ENCODE measurements at places on chromosomes 5 and 9. TPM values are rescaled to one million over a fixed set of nuclear protein-coding genes. Genes with fewer than 3 reads are reported as not detected.
A peak's percentile ranks its signal among the peaks of the same experiment; 100 is the strongest.

ROPN1L gene
- total RNA-seq = 3.1 TPM

CARD9 gene
- 1.5 TPM for total RNA-seq

IL9 gene
- not detected for total RNA-seq

STKLD1 gene
- total RNA-seq = 0.35 TPM

MED27 gene
- total RNA-seq = 13.7 TPM

PDE6A gene
- total RNA-seq = 0.10 TPM

DNA sequence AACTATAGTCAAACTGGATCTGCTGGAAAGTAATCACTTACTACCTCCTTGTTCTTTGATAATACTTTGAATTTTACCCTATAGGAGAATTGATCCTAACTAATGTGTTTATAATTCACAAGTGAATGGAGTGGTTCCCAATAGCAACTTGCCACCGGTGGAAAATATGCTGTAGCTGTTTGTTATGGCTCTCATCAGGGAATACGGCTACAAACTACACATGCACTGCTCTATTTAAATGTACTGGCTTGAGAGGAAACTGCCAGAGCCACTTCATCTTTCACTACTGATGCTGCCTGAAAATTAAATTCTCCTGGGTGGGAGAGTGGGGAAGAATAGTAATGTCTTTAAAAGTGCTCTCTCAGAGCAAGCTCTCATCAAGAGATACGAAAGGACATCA is 448.5 kb upstream of the GRAMD2B start:
- DNase-seq = no peak

- no peak for DNase-seq
Measured at GRCh38 chr5:118506217-118506852, 482.0 kb downstream of the DTWD2 start.

- DNase-seq = no peak
Measured at GRCh38 chr5:180142824-180143610, 66.0 kb downstream of the RASGEF1C start.

- no peak for DNase-seq
Measured at GRCh38 chr5:2282893-2283292, 400.2 kb upstream of the IRX4 start.

- peak; percentile 66 for DNase-seq
Measured at GRCh38 chr9:129336601-129337331, 158.7 kb upstream of the IER5L start.

DNA sequence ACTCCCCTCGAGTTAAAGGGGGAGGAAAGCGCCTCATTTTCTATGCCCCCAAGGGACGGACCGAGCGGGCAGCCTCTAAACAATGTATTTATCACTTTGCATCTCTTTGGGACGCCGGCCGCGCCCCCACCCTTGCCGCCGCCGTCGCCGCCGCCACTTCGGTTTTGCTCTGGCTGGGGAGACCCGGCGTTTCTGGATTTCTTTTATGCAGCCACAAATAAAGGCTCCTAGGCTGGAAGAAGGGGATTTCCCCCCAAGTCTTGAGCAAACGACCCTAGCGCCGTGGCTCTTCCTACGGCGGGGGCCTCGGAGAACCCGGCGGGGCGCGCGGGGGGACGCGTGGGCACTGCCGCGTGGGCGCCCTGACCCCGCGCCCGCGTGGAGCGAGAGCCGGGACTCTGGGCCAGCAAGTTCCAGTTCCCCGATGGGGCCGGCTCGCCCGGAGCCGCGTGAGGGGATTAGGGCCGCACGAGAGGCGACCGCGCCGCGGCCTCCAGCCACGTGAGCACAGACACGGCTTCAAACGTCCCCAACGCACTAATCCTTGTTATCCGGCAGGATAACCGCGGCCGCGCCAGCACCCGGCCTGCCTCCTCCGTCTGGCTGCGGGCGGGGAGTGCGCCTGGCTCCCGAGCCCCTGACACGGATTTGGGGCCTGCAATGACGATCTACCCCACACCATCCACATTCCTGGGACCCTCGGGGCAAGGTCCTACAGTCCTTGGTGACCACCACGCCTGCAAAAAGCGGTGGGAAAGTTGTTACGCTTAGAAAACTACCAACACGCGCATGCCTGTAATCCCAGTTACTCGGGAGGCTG is 7.9 kb upstream of the NEUROG1 start:
- no peak for DNase-seq

- DNase-seq = no peak
Measured at GRCh38 chr5:1503241-1504068, 20.3 kb downstream of the LPCAT1 start.

GRCh38 chr5:83988293-83988685 is 267.6 kb upstream of the HAPLN1 start:
- DNase-seq = no peak

DNA sequence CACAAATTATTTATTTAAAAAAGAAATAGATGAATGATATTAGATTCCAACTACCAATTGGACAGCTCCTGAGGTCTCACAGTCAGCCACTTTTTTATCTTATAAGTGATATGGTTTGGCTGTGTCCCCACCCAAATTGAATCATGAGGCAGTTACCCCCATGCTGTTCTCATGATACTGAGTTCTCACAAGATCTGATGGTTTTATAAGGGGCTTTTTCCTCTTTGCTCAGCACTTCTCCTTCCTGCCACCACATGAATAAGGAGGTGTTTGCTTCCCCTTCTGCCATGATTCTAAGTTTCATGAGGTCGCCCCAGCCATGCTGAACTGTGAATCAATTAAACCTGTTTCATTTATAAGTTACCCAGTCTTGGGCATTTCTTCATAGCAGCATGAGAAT is 12.9 kb downstream of the NLN start:
- no peak for DNase-seq

DNA sequence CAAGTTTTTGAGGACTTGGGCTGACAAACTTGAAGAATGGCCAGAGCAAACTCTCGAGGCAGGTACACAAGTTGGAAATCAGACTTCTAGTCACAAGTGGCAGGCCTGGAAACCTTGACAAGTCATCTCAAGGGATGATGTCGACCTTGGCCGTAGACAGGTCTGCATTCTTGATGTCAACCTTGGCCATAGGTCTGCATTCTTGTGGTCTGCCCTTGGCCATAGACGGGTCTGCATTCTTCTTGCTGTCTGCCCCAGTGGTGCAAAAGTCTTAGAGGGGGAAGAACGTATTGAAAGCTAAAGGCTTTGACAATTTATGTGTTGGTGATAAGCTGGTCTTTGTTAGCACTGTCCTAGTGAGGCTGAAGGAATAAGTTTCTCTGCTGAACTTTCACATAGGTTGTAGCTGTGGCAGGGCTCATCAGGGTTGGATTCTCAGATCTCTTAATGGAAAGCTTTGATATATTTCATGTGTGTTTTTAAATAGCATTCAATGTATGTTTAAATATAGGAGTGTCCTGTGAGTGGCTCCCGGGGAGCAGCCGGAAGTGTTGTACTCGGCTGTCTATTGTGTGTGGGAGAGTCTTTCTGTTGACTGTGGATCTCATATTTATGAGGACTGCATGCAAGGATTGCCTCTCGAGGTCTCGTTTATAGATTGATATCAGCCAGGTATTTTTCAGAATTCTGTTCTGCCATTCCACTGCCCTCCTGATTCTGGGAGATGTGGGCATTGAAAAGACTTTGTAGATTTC is 27.0 kb downstream of the SUB1 start:
- peak; percentile 4 for DNase-seq

GRCh38 chr5:35436400-35437057 is 181.1 kb upstream of the SPEF2 start:
- DNase-seq = peak; percentile 52
